CD14-positive monocyte (primary cell): ENCODE measurements at places on chromosomes 16 and 17.

- no peak for DNase-seq
Measured at GRCh38 chr16:2366660-2367309, 26.3 kb upstream of the ABCA3 start.

DNA sequence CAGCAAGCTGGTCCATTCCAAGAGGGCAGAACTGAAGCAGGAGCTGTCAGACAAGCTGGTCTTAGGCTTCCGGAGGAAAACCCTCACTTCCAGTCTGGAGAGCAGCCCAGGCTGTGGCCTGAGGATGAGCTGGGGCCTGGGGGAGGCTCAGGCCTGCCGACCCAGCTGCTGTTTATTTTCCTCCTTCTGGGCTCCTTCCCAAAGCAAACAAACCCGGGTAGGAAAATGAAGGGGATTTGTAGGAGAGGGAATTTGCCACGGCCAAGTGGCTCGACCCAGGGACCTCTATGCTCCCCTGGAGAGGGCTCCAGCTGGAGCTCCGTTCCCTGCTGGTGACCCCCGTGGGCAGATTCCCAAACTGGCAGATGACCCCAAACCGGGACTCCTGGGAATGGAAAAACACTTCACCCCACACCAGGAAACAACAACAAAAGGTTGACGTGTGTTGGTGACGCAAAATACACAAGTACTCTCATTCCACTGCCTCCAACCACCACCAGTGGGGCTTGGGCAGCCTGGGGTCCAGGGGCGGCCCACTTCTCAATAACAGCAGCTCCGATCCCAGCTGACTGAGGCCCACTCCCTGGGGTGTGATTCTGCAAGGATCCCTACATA is 8.8 kb downstream of the JUP start:
- DNase-seq: no peak

- no peak for DNase-seq
Measured at GRCh38 chr16:73797115-73797514, 499.5 kb upstream of the PSMD7 start.

GRCh38 chr16:80739523-80739922 is 64.9 kb downstream of the CDYL2 start:
- DNase-seq: no peak

GRCh38 chr16:4214215-4214621 is 27.7 kb downstream of the SRL start:
- no peak for DNase-seq

- DNase-seq: no peak
Measured at GRCh38 chr17:15031975-15032374, 233.2 kb downstream of the PMP22 start.

- DNase-seq: no peak
Measured at GRCh38 chr17:3972281-3972731, 8.1 kb upstream of the ATP2A3 start.
